ENCODE measurements at places on chromosomes 2 and 18.
A peak's percentile ranks its signal among the peaks of the same experiment; 100 is the strongest.

DNA sequence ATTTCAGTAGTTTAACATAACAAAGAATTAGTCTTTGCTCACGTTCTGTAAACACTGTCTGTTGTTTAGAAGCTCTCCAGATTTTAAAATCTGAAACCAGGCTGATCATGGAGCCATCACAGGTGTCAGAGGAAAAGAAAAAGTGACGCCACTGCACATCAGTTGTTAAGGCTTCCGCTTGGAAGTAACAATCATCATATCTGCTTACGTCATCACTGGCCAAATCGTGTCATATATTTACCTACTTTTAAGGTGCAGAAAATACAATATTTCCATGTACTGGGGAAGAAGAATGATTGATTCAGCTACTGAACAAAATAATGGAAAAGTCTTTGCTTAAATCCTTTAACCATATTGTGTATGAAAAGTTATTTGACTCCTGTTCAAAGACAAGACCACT, 382.6 kb upstream of the MC4R start:
- no peak for DNase-seq

GRCh38 chr2:240965296-240965904, 33.0 kb upstream of the SNED1 start:
- no peak for DNase-seq

DNA sequence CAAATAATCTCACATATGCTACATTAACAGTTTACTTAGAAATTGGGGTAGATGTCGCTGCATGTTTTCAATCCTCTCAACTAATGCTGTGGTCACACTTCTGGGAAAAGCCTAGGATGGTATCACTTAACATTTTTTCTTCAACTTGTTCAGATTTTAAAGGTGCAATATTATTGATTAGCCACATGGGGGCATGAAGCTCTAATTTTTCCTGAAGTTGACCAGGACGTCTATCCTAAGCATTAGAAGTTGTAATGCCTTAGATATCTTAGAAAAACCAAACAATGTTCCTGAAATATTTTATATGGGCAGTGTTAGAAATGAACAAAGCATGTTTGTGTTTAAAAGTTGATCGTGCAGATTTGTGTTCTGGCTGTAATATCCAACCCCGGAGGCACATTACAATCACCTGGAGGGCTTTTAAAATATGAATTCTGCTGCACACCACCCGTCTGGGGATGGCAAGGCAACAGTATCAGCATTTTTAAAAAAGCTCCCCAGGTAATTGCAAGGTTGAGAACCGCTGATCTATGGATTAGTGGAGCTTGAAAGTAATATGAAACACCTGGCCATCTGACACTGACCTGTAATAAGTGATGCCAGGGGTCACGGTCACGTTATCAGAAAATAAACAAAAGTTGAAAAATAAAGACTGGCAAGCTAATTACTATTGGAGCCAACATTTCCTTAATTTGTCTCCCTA, 100.5 kb upstream of the LMAN1 start:
- DNase-seq = peak; percentile 18

GRCh38 chr2:130836501-130837174, at the start of gene ARHGEF4:
TSS of gene ARHGEF4 (plus strand) at chr2:130836914. CDS start at chr2:130836954, 40 bp downstream.
- peak; percentile 85 for DNase-seq

GRCh38 chr18:22109535-22109934, 59.9 kb upstream of the GATA6 start:
- DNase-seq = no peak

GRCh38 chr2:147345246-147345645, 499.6 kb upstream of the ACVR2A start:
- no peak for DNase-seq

DNA sequence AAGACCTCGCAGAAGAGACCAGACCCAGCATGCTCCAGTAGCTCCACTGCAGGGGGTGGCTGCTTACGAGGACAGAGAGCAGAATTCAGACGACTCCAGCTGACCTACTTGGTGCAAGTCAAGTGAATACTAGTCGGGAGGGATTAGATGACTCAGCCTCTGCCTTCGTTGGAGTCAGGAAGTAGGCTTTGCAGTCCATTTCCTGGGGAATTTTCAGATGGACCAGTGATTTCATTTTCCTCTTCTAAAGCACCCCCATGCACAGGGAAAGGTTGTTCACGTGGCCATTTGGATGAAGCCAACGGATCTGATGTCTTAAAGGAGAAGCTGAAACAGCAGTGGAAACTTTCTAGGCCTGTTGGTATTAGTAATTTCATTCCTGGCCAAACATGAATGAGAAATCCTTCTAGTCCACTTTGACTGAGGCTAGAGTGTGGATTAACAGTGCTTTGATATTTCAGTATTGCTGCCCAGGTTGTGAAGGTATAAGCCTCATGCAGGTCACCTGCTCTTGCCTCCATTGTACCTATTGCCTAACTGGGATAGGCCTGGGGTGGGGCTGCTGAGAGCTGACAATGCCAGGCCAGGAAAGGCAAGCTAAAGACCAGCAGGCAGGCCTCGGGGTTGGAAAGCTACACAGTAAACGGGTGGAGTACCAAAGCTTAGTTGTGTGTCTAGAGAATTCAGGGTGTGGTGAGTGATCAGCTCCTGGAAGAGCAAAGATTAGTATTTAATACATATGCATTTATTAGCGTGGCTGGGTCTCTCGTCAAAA, 117.6 kb upstream of the FOSL2 start:
- peak; percentile 47 for DNase-seq

DNA sequence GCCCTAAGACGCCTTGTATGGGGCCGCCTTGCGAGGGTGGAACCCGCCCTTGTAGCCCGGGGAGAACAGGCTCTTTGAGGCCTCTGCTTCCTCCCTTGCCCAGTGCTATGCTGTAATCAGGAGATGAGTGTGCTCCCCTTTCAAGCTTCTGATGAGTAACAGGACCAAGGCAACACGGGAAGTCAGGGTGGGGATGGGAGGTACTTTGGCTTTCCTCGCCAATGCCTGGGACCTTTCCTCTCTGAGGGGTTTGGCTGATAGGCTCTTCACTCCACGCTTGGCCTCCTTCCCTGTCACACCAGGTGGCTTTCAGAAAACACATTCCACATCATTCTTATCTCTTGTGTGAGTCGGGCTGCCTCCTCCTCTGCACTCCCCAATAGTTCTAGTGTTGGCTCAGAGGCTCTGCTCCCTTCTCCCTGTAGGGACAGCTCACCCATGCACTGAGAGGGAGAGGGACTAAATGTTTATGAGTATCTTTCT, 223.7 kb upstream of the TRIB2 start:
- DNase-seq = peak; percentile 66

- no peak for DNase-seq
Observed at GRCh38 chr2:240629968-240630770, 4.9 kb downstream of the GPR35 start.

GRCh38 chr2:215080545-215080944, 57.9 kb downstream of the ABCA12 start:
- DNase-seq = no peak

DNA sequence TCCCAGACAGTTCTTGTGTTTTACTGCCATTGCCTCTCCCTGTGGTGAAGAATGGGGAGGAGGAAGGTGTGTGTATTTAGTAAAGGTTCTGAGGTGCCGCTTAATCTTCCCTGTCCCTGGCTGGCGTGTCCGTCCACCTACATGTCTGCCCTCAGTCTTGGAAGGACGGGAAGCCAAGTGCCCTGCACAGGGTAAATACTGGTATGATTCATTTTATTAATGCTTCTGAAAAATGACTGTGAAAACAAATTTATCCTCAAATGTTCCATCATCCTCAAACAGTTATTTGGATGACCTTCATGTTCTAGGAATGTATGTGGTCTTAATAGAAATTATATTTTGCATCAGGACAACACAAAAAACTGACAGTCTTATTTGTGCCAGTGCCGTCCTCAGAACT, 6.6 kb downstream of the EPAS1 start:
- no peak for DNase-seq

Measured in H54 (cell line).